SW 1271 (cell line): ENCODE measurements at places on chromosomes 7 and 10.

- peak; percentile 6 for DNase-seq
These were observed 1.5 kb upstream of the RALA start for GRCh38 chr7:39621784-39622411.

DNA sequence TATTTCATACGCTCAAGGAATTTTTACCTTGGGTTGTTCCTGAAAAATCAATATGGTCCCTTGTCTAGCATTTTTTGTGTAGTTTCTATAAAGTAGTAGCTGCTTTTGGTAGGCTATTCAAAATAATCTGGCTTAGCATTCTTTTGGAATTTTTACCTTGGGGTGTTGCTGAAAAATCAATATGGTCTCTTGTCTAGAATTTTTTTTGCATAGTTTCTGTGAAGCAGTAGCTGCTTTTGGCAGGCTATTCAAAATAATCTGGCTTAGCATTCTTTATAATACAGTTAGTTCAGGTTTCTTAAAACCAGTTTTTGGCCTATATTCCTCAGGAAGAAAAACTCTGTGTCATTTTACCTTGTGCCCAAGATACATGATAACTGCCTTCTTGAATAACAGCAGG lies 301.9 kb downstream of the SUGCT start:
- DNase-seq: no peak

GRCh38 chr10:73915206-73915851 lies 4.4 kb downstream of the PLAU start:
- no peak for DNase-seq

DNA sequence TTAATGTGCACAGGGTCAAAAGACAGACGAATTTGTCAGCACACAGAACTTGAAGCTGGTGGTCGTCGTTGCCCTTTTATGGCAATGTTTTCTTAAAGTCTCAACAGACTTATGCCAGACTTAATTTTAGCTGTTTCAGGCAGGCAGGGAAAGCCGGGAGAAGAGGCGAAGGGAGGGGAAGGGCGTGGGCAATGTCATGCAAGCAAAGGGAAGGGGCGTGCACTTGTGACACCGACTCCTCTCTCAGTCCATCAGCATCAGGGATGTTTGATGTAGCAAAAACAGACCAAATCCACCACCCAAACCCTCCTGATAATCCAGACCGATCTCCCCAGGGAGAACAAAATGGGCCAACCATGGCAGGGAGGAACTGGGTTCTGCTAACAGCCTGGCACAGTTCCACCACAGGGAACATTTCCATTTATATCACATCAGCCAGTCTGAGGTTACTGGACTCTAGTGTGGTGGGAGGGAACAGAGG lies 118.1 kb upstream of the RHEB start:
- no peak for DNase-seq

DNA sequence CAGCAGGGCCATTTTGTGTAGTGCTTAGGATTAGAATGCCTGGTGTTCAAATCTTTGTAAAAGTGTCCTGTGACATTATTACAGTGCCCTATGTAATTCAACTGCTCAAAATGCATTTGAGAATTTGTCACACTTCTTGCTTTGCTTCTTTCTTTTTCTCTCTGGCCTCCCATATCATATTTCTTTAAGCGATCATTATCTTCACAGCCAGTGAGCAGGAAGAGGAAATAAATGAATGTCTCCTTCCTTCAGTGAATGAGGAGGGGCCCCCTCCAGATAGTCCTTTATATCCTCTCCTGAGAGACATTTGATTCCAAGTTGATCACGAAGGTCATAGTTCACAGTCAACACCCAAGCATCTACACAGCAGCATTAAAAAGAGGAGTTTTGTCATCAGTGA lies 425.1 kb upstream of the NPVF start:
- DNase-seq: no peak

DNA sequence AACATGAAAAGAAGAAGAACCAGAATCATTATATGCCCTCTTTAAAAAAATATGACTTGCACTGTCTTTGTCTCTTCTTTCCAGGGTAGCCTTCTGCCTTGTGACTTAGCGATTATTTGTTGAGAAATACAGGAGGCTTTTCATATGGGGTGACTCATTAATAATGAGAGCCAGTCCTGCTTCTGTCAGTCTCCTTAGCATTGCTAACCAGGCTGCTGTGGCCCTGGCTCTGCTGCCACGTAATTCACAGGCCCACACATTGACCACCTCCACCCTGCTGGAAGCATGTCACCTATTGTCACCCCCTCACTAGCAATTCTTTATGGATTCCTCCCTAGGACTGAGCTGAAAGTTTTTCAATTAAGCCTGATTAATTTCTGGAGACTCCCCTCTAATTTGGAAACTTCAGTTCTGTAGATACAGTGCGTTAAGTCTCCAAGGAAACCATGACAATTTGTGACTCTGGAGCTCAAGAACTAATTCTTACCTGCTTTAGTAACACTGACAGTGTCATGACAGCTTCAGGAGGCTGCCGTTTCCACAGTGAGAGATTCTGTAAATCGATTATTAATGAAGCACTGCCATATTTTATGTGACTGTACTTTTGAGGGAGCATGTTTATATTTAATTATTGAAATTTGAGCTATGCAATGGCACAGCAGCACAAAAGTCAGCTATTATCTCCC lies 267.9 kb upstream of the SP8 start:
- no peak for DNase-seq

DNA sequence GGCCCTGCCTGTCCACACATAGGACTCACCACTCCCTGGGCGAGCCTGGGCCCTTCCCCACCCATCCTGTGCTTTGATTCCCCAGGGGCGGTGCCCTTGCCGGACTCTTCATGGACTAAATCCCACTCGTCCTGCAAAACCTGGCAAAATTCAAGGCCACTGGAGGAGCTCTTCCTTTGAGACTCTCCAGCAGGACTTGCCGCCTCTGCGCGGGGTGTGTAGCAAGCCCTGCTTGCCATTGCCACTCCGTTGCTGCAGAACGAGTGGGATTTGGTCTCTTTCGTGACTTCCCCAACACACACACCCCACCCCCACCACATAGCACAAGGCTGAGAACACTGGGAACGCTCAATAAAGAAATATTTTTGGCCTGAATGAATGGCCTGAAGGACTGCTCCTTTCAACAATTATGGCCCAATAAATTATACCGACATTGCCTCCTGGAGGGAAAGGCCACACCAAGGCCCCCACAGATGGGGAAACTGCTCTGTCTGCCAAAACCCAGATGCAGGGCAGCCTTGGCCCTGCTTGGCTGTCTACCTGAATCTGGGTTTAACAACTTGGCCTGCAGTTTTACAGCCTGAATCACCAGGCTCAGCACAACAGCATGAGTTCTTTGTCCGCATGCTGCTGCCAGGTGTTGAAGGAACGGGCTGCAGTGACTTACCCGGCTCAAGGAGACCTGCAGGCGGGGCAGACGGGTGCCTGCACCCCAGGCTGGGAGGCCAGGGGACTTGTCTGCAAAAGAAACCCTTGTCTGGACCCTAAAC lies 72.8 kb upstream of the KAT6B start:
- no peak for DNase-seq

- peak; percentile 66 for DNase-seq
These were observed 53.5 kb downstream of the SCIN start for GRCh38 chr7:12623885-12624498.

GRCh38 chr10:84613336-84614021 lies 285.1 kb downstream of the CCSER2 start:
- peak; percentile 15 for DNase-seq

DNA sequence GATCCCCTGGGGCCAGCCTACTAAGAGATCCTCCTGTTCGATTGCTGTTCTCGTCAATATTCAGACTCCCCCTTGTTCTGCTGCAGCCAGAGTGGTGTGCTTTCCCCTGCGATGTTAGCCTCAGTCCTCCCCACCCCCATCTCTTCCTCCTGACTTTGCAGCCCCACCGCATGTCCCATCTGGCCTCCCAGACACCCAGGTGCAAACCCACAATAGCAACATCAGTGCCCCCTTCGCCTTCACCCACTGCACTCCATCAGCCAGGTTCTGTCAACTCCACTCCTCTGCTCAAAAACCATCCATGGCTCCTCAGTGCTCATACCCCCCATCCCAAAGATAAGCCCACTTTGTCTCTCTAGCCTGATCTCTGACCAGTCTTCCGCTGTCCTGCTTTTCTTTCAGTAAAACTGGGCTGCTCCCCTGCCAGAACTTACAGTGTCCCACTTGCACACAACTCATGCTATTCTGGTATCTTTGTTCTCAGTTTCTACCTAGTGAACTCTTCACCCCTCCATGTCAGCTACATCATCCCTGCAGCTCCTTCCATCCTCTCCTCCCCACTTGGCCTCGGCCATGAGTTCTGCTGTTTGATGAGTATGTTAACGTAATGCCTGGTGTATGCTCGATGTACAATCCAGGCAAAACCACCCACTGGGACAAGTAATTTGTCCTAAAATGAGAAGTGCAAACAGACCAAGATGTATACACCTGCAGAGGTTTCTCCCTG lies 26.6 kb downstream of the COL13A1 start:
- DNase-seq: no peak

DNA sequence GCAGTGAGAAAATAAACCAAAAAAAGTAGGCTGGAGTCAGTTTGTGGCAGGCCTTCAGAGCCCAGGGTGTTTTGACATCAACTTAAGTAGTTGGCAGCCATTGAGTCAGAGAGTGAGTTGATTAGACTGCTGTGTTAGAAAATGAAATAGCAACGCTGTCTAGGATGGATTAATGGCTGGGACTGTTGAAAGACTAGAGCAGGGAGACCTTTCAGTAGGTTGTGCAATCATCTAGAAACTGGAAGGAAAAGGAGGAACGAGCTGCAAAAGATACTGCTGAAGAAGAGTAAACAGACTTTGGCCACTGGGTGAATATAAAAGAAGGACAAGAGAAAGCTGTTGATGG lies 28.6 kb upstream of the TRIL start:
- DNase-seq: no peak

GRCh38 chr7:139065323-139065722 lies 29.5 kb upstream of the ZC3HAV1L start:
- no peak for DNase-seq

DNA sequence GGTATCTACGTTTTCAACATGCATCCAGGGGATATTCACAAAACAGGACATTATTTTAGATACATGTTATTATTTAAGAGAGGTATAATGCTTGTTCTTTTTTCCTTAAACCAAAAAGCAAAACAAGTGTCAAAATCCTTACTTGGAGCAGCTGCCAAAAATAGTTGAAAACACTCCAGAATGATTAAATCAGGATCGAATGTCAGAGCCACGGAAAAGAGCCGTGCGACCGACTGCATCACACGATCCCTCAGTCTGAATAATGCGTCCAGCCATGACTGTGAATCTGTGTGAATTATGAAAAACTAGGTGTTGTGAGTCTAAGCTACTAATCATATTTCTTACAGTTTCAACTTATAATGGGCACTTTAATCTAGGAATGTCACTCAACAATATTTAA lies 126.0 kb downstream of the PARD3 start:
- DNase-seq: no peak

DNA sequence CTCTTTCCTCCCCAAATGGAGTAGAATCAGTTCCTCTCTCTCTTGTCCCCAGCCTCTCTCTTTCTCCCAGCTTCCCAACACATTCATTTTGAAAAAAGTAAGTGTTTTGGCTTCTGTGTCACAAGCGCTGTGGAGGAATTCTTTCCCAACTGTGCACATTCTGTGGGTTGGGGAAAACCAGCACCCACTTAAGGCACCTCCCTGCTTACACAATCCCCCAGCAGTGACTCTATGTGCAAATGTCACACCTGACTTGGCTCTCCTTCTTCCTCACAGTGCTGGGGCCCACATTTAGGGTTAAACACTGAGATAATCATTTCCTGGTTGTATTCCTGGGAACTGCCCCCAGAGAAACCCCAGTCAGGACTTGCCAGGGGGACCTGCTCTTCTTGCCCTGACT lies 358.1 kb upstream of the ZNF32 start:
- DNase-seq: no peak

DNA sequence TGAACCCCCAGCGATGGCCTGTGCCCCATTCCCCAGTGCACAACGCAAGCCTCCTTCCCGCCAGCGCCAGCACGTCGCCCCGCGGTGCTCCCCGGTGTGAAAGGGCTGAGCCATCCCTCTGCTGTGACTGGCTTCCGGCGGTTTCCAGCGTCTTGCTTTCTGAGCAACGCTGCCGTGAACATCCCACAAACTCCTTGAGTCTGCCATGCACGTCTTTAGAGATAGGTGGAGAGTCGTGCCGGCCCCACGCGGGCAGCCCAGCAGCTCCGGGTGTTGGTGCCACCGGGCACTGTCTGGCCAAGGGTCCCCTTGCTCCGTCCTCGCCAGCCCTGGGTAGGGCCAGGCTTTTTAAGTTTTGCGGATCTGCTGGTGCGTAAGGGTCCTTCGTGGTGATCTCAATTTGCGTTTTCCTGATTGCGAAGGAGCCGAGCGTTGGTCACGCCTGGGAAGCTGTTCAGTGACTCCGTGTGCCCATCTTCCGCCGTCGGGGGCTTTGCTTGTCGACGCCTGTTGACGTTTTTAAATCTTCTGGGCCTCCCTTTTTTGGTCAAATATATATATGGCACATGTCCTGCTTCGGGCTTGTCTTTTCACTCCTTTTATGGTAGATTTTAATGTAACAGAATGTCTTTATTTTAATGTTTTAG lies 70.6 kb downstream of the FOXL3 start:
- no peak for DNase-seq

- no peak for DNase-seq
These were observed 208.0 kb downstream of the GALNT17 start for GRCh38 chr7:71339924-71340323.

DNA sequence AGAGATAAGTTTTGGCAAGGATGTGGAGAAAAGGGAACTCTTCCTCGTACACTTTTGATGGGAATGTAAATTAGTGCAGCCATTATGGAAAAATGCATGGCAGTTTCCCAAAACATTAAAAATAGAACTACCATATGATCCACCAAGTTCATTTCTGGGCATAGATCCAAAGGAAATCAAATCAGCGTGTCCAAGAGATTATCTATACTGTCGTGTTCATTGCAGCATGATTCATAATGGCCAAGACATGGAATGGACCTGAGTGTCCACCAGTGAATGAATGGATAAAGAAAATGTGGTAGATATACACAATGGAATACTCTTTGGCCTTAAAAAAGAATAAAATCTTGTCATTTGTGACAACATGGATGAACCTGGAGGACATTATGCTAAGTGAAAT lies 70.3 kb upstream of the RSU1 start:
- DNase-seq: no peak

DNA sequence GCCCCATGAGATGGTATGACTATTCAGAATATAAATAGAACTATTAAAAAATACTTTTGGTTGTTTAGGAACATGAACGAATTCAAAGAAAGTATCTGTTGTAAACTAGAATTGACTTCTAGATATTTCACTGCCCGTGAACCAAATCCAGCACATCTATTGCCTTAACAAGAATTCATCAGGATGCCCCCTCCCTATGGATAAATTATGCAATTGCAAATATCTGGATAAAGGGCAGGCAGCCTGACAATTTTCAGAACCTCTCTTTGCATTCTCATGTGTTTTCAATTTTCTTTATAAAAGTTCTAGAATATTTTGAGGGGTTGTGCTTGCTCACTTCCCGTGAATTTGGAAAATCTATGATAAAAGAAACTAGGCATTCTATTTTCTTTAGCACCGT lies 822.1 kb upstream of the SORCS1 start:
- no peak for DNase-seq

DNA sequence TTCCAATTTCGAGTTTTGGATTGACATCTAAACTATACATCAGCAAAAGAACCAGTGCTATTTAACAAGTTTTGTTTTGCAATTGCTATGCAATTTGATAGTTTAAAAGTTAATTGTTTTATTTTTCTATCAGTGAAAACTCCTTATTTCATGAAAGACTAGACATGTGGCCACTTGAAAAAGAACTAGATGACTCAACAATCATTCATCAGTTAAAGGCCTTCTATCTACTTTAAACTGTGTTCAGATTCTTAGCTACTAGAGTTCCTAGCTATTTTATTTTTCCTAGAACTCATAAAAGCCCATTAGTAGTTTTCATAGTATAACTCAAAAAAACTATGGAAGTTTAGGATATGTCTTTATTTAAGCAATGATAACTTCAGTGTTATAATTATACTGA lies 104.6 kb upstream of the LSM8 start:
- DNase-seq: no peak
